ENCODE measurements at places on chromosomes 2 and 18.
A peak's percentile ranks its signal among the peaks of the same experiment; 100 is the strongest.

DNA sequence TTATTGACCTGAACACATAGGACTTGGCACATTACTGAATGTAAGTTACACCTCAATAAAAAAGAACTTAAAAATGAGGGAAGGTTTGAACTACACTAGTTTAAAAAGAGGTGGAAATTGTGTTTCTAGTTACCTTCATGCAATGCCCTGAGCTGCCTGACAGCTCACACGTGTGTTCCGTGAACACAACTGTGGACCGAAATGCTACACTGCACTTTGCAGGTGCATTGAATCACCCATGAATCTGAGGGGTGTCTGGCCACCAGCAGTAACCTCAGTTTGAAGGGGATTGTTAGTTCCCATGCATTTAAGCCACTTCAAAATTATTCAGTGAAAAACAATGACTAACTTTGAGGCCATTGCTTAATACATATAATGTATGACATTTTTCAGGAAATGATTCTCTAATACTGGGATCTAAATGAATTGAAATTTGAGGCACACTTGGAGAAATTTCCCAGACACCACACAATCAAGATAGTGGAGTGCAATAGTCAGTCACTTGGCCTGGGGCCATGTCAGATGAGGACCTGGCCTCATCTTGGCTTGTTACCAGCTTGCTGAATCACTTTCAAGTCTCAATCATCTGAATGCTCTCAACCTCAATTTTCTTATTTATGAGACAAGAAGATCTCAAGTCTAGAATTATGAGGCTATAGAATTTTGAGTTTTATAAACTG is 59.3 kb downstream of the MYL12B start:
- DNase-seq = no peak

- no peak for DNase-seq
Measured at GRCh38 chr2:20649576-20649975, 1.3 kb downstream of the HS1BP3 start.

GRCh38 chr2:128733450-128733849 is 414.8 kb upstream of the HS6ST1 start:
- no peak for DNase-seq

- DNase-seq = no peak
Measured at GRCh38 chr2:44779793-44780192, 161.7 kb upstream of the SIX3 start.

- no peak for DNase-seq
Measured at GRCh38 chr18:36580874-36581750, 247.7 kb downstream of the TPGS2 start.

GRCh38 chr18:60053747-60054304 is 154.0 kb downstream of the PMAIP1 start:
- no peak for DNase-seq

GRCh38 chr18:78238404-78239089 is 741.1 kb upstream of the SALL3 start:
- DNase-seq = no peak

- no peak for DNase-seq
Measured at GRCh38 chr18:39037925-39038324, 1472.3 kb upstream of the CELF4 start.

DNA sequence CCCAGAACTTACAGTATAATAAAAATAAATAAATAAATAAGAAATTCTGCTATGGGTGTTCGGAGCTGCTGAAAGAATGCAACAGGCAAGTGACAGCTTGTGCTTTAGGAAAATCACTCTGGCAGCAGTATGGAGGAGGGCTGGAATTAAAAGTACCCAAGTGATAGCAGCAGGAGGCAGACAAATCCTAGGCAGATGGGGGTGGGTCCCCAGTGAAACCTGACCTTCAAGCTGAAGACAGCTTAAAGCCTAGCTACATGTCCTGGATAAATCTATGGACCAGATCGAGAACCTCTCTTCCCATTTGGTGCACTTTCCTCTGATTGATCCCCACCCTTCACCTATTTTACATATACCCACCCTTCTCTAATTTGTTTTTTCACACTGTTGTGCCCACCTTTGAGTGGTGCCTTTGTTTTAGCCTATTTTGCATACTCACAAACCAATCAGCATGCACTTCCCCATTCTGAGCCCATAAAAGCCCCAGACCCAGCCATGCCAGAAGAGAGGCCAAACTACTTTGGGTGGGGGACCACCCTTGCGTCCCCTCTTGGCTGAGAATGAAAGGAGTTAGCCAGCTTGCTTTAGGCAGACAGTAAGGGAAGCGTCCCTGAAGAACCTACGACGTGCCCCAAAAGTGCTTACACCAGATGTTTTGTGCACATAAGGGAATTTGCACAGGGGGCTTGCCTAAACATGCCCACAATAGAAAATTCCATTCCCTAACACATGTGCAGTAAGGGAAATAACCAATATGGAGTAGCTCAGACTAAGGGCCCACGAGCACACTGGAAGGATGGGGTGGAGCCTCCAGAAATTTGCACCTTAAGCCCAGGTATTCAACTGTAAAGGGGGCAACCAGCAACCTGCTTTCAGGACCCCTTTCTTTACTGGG is 3.0 kb downstream of the METTL8 start:
- no peak for DNase-seq

- no peak for DNase-seq
Measured at GRCh38 chr2:41602341-41602740, 445.5 kb upstream of the PKDCC start.

DNA sequence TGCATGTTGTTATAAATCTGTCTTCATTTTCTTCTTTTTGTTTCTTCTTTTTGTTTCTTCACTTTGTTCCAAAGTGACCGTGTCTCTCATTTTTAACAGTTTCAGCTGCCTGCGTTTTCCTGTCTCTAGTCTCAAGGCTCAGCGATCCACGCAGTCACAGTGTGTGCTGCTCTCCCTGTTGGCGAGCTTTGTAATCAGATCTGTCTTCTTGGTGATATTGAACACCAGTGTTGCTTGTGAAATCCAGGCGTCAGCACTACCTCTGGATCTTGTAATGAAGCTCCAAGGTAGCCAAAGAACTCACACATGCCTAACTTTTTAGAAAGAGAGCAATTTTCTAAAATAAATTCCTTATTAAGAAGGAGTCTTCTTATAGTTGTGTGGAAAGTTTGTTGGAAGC is 13.2 kb downstream of the SNTG2 start:
- no peak for DNase-seq

GRCh38 chr2:28764909-28765711 is 13.5 kb downstream of the PPP1CB start:
- no peak for DNase-seq

DNA sequence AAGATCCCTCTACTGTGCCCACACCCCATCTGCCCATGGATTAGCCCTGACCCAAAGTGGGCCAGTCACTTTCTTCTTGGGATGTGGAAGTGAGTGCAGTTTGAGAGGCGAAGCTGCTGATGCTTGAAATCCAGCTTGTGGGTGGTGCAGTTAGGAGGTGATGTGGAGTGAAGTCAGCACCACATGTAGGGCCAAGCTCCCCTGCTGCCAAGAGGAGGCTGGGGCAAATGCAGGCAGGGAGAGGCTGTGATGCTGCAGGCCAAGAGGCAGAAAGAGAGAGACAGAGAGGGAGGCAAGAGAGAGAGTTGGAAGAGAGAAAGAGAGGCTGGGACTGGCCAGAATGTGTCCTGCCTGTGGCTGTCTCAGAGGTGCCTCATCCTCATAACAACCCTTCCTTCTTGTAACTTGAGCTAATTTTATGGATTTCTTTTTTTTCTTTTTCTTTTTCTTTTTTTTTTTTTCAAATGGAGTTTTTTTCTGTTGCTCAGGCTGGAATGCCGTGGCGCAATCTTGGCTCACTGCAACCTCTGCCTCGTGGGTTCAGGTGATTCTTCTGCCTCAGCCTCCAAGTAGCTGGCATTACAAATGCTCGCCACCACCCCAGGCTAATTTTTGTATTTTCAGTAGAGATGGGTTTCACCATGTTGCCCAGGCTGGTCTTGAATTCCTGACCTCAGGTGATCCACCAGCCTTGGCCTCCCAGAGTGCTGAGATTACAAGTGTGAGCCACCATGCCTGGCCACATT is 35.3 kb upstream of the CAB39 start:
- DNase-seq = no peak

GRCh38 chr2:172462849-172463381 is 35.5 kb downstream of the ITGA6 start:
- DNase-seq = no peak

DNA sequence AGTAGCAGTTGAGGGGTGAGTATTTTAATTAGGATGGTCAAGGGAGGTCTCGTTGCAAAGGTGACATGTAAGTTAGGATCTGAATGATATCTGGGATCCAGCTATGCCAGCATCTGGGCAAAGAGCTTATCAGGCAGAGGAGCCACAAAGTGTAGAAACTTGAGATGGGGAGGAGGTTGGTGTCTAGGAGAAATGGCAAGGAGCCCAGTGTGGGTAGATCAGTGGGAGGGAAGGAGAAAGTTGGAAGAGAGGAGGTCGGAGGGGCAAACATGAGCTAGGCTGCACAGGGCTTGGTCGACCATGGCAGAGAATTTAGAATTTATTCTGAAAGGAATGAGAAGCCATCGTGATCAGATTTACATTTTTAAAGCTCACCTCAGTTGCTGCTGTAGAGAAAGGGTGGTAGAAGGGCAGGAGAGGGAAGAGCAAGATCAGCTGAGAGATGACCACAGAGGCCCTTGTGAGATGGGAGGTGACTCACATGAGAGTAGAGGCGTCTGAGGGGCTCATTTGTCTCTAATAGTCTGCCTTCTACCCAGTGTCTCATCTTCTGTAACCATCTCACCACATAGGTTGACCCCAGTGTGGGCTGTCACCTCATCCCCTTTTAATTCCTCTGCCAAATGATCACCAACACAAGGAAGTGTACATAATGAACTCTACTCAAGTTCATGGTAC is 170.0 kb downstream of the ETAA1 start:
- no peak for DNase-seq

GRCh38 chr18:24988253-24988840 is 363.6 kb downstream of the ZNF521 start:
- peak; percentile 50 for DNase-seq

GRCh38 chr2:215681799-215682596 is 246.1 kb upstream of the FN1 start:
- no peak for DNase-seq

DNA sequence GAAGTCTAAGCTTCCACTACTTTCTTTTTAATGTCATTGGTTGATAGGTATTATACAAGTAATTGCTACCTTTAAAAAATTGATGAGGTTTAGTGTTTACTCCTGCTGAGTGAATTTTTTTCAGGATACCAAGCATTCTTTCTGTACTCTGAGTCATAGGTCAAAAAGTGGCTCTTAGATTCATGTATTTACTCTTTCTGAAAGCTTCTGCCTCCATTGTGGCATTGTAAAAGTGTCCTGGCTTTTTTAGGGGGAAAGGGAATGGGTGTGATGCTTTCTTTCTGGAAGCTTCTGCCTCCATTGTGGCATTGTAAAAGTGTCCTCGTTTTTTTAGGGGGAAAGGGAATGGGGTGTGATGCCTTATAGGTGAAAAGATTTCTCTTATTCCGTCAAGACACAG is 286.5 kb downstream of the LPIN1 start:
- DNase-seq = no peak

DNA sequence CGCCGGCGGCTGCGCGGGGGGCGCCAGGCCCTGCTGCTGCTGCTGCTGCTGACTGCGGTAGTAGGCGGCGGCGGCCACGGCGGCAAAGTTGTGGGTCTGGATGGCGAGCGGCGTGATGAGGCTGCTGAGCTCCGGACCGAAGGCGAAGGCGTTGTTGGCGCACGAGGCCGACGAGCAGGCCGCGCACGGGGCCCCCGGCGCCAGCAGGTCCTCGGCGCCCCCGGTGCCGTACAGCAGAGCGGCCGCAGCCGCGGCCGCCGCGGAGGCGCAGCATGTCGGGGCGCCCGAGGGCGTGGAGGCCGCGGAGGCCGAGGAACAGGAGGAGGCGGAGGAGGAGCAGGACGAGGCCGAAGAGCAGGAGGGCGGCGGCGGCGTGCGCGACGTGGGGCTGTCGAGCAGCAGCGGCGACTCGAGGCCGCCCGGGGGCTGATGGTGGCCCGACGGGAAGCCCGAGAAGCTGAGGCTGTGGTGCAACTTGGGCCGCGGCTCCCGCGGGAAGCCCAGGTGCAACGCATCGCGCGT is 1.8 kb downstream of the ZFP36L2 start:
- DNase-seq = no peak

DNA sequence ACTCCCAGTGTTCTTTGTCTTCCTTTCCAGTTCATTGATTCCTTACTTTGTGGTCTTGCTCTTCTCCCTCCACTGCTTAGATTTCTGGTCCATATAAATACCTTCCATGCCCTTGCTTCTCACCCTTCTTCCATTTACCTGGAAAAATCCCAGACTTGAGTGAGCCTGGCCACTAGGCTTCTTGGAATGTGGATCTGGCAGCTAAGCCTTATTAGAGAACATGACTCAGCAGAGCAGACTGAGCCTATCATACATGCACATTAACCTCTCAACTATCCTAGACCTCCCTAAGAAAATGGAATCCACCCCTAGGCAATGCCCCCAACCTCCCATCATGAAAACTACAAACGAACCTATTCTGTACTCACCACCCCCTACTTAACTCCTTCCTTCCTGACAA is 127.7 kb downstream of the RHBDD1 start:
- DNase-seq = no peak

GRCh38 chr18:48553236-48553635 is 14.4 kb downstream of the CTIF start:
- no peak for DNase-seq

- no peak for DNase-seq
Measured at GRCh38 chr2:216807857-216808272, 52.0 kb downstream of the TNP1 start.

DNA sequence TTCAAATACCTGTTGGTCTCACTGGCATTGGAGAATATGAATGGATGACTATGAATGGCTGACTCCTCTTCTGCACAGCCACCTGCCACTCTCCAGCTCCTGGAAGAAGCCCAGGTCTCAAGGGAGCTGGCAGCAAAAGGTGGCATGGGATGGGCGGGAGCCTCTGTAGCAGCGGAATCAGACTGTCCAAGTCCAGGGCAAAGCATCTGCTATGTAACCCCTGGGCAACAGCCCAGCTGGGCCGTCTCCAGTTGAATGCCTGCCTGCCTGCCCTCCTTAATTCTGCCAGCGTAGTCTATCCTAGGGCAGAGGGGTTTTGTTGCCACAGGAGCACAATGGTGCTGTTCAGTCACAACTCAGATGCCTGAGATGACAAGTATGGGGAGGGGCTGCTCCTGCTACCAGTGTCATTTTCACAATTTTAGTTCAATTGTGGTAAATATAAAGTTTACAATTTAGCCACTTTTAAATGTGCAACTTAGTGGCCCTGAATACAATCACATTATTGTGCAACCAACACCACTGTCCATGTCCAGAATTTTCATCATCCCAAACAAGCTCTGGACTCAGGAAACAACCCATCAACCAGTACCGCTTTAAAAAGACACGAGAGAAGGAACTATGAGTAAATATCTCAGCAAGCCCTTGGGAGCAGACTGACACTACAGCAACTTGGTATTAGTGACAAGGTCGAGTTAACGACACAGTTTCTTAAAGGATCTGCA is 115.2 kb downstream of the MYO5B start:
- DNase-seq = peak; percentile 54

Measured in muscle of arm (tissue), 14 donors.